ENCODE measurements at places on chromosomes 12 and 14. TPM values are rescaled to one million over a fixed set of nuclear protein-coding genes. Genes with fewer than 3 reads are reported as not detected.
A peak's percentile ranks its signal among the peaks of the same experiment; 100 is the strongest.

DNA sequence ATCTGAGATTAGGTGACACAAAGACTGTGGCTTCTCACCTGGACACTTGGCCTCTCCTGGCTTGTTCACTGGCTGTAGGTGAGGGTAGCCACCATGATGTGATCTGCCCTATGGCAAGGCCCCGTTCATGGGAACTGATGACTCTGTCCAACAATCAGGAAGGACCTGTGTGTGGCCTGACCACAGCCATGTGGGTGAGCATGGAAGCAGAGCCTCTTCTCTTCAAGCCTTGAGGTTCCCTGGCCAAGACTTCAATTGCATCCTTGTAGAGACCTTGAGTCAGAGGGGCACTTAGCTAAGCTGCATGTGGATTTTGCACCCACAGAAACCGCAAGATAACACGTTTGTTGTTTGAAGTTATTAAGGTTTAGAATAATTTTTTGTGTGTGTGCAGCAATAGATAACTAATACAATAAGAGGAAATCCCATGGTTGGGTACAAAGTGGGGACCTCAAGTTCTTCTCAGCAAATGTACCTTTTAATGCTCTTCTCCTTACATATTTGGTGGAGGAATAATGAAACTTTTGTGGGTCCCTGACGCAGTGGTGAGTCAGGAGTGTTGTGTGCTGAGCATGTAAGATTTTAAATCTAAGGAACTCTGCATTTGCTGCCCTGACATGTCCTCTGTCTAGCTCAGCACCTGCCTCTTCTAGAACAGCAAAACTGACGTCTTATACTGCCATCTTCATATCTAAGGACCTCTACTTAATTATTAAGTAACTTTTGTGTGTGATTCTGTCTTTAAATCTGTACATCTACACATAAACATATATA is 27.5 kb upstream of the PLEKHG7 start:
- ATAC-seq = peak; percentile 72

GRCh38 chr12:109928058-109928656 is 28.1 kb downstream of the TCHP start:
- ATAC-seq = peak; percentile 6

GRCh38 chr12:129076441-129077320 is 223.4 kb downstream of the GLT1D1 start:
- no peak for ATAC-seq

DNA sequence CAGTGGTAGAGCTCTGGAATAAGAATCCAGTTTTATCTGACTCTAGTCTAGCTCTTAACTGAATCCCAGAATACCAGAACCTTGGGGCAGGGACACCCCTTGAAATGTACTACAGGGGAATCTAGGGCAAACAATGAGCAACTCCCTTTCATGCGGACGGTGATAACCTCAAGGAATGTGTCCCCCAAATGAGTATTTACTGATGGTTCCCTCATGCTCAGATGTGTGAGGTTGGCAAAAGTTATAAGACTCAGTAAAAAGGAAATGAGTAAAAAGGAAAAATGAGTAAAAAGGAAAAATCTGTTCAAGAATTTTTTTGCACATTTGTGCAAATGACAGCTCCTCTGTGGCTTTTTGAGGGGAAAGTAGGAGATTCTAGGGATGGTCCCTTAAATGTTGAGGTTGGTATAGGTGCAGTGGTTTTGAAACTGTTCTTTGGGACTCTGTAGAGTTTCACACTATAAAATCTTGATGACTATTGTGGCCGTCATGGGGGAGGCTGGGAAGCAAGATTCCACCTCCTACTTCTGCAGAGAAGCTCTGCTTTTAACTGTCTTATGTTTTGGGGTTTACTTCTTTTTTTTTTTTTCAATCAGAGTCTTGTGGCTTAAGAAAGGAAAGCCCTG is 58.6 kb downstream of the NRXN3 start:
- ATAC-seq = no peak

- ATAC-seq = no peak
Measured at GRCh38 chr12:101174541-101174940, 35.5 kb downstream of the SLC5A8 start.

GRCh38 chr14:101903111-101903561 is 61.2 kb upstream of the DYNC1H1 start:
- no peak for ATAC-seq

DNA sequence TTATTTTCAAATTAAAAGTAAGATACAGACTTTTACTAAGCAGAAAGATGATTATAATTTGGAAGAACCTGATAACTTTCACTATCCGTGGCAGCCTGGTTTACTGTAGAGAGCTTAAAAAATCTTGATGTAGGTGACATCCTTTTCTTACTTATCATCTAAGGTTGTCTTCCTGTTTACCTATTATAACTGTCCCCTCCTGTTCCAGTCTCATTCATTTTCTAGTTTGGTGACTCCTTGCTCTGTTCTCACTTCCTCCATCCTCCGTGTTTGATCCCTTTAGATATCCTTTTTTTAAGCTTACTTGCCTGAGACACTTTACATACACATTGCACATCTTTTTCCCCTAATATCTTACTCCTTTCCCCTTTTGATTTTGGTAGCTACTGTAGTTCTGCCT is 27.5 kb downstream of the CCDC91 start:
- ATAC-seq = no peak

DNA sequence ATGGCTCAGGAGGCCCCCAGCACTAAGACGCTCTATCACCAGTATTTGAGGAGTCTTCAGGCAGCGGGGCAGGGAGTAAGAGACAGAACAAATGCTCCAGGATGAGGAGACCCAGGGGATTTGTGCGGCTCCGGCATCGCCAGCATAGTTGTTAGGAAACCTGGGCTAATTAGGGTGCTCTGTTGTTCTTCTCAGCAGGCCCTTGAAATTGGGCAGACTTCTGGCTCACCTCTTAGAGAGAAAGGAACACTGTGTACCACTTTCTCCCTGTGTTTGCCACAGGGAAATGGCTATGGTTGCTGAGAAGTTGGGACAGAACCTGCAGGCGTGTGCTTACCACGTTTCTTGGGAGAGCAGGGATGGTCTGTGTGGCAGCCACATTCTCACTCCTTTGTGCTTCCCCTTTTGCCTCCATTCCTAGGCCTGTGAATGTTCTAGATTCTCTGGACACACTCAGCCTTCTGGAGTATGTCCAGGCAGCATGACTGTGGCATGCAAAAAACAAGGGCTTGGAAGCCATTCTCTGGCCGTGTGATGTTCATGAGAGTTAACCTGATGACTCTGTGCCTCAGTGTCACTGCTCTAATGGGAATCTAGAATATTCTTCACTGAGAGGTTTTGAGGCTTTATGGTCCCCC is 109.0 kb downstream of the CHST11 start:
- no peak for ATAC-seq

- ATAC-seq = no peak
Measured at GRCh38 chr14:28953973-28954372, 187.4 kb downstream of the FOXG1 start.

- ATAC-seq = no peak
Measured at GRCh38 chr14:49566714-49567113, 19.5 kb downstream of the RPS29 start.

GRCh38 chr12:11969437-11970154 is 101.1 kb upstream of the BCL2L14 start:
- ATAC-seq = no peak

- no peak for ATAC-seq
Measured at GRCh38 chr14:22685467-22685866, 41.3 kb upstream of the OR6J1 start.

DNA sequence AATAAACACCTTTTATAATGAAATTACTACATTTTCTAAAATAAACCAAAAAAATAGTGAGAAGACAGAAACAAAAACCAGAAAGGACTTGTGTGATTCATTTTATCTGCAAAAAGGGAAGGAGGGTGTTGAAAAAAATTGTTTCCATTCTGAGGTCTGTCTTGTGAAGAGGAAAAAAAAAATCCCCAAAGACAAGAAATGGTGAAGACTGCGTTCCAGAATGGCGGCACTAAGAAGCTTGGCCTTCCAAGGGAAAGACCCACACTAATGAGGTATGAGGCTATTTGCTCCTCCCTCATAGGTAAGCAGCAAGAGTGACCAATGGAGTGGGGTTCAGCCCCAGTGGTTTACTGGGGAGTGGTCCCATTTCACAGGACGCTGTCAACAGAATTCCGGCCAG is 35.0 kb downstream of the GNPTAB start:
- ATAC-seq = no peak

- ATAC-seq = no peak
Measured at GRCh38 chr14:51825926-51826325, 34.5 kb upstream of the GNG2 start.

GRCh38 chr12:75747572-75748021 is 236.2 kb upstream of the KRR1 start:
- peak; percentile 81 for ATAC-seq

Gene DGKA
- total RNA-seq = 170 TPM

Gene KRT82
- total RNA-seq = not detected

Gene C12orf54
- 8.5 TPM for total RNA-seq

- ATAC-seq = no peak
Measured at GRCh38 chr12:98638009-98638408, 6.6 kb downstream of the IKBIP start.

Gene KRT6A
- 18,870 TPM for total RNA-seq

DNA sequence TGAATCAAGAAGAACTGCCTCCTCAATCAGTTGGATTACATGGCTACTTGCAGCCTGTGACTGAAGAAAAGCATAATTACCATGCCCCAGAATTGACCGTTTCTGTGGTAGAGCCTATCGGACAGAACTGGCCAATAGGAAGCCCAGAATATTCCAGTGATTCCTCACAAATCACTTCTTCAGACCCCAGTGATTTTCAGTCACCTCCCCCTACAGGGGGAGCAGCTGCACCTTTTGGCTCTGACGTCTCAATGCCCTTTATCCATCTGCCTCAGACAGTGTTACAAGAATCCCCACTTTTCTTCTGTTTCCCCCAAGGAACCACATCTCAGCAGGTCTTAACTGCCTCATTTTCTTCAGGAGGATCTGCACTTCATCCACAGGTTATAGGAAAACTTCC is 80.8 kb downstream of the RAD52 start:
- ATAC-seq = no peak

GRCh38 chr12:101697197-101697929 is at the start of gene CHPT1:
Gene CHPT1 (plus strand): TSS chr12:101697640. CDS start chr12:101697862, 222 bp downstream.
- peak; percentile 71 for ATAC-seq

Gene FLVCR2
- total RNA-seq = 7.0 TPM

GRCh38 chr12:113174461-113175384 is 10.6 kb downstream of the DDX54 start:
- ATAC-seq = peak; percentile 87

Gene VDR
- total RNA-seq = 18.0 TPM
